Transverse colon (tissue), 4 donors: ENCODE measurements at places on chromosomes 4 and X. TPM values are rescaled to one million over a fixed set of nuclear protein-coding genes. Genes with fewer than 3 reads are reported as not detected.
A peak's percentile ranks its signal among the peaks of the same experiment; 100 is the strongest.

FAM199X gene
- 25.1 TPM for total RNA-seq

MAGEA4 gene
- not detected for total RNA-seq

NDST4 gene
- not detected for total RNA-seq

- peak; percentile 36 for DNase-seq
Observed at GRCh38 chrX:136030303-136031191, 45.3 kb downstream of the SLC9A6 start.

GRCh38 chrX:54540289-54540688 lies 10.3 kb downstream of the GNL3L start:
- DNase-seq = no peak

DNA sequence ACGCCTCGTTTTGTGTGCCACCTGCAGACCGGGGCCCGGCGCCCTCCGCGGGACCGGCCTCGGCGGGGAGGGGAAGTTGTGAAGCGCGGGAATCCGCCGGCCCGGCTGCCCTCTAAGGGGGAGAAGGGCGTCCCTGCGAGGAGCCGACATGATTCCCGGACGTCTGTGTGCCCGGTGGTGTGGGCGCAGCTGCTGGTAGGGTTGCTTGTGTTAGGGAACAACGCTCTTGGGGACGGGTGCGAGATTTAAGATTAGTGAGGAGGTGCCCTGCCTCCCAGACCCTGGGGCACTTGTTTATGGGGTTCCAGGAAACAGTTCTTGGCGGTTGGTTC lies 627 bp downstream of the CDKN2AIP start:
- DNase-seq = no peak

DNA sequence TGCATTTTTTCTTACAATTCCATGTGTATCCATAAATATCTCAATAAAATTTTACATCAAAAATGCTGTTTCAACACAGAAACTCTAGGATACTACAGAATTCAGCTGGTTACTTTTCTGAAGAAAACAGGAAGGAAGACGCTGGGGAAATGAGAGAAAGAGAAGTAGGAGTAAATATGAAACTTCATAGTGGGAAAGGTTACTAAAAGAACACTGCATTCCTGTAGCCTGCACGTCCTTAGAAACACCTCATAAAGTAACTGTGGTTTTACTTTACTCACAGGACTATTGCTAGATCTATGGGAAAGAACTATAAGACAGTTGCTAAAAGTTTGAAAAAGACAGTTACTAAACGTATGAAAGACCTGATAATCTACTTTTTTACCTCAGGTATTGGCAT lies 23.1 kb downstream of the ATP11C start:
- no peak for DNase-seq

- no peak for DNase-seq
Observed at GRCh38 chr4:28073860-28074555, 1213.4 kb downstream of the STIM2 start.
